Mesenteric fat pad (tissue), 1 donor: ENCODE measurements at places on chromosomes 7 and 10.

DNA sequence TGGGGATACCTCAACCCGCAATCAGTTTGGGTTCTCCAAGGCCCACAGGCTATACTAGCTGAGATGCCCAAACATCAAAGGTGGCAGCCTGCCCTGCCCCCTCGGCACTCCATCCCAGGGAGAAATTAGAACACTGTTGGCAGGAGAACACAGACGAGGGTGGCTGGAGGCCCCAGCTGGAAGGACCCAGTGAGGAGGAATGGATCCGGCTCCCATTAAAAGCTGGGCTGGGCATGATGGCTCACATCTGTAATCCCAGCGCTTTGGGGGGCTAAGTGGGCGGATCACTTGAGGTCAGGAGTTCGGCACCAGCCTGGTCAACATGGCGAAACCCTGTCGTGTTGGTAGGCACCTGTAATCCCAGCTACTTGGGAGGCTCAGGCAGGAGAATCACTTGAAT, 199.9 kb upstream of the GNAI1 start:
- DNase-seq: no peak

DNA sequence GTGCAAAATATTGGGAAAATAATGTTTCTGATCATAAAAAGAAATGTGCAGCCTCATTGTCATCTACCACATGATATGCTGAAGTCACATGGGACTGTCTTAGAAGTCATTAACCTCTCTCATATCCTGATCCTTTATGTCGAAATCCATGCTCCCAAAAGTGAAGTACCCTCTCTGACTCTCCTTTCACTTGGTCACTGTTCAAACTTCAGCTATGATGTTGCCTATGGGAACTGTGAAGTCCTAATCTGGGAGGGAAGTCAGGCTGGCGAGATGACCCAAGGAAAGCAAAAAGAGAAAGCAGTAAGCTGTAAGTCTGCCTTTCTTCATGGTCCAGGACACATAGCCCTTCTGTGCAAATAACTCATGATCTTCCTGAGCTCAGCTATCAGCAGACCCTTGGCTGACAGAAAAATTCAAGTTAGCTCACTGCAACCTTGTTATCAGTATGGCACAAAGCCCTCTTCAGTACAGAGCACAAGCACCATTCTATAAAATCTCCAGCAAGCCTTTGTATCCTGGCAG, 29.5 kb downstream of the WASL start:
- no peak for DNase-seq

DNA sequence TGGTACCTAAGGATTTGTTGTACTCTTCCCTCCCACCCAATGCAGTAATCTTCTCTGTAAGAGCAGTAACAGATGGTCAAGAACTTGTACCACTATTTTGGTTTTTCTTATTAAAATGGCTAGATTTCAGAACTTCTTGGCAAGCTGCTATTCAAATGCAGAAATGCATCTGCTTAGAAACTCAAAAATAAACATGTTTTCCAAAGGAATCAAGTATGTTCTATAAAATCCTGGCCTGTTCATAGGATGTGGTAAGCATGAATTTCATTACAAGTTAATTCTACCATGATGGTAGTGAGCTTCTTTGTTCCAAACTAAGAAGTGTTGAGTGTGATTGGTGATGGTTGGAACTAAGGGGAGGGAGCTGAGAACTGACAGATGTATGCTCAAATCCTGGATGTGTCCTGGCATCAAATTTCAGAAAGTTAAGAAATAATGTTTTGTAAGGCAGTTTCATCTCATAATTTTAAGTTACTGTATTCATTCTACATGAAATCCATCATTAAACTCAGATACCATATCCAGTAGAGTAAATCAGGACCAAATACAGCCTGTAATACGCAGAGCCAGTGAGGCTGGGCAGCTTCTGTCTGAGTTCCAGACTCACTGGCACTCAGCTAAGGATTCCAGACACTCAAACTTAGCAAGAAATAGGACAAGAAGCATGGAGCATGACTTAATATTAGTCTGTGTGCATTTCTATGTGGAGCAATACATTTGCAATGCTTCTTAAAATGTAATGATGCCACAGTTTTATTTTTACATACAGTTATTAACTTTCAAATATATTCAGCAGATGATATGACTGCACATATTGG, 119.6 kb downstream of the TES start:
- no peak for DNase-seq

GRCh38 chr7:45026013-45026412, 26.0 kb downstream of the CCM2 start:
- DNase-seq: no peak
